ENCODE measurements at places on chromosomes 13 and 19.

DNA sequence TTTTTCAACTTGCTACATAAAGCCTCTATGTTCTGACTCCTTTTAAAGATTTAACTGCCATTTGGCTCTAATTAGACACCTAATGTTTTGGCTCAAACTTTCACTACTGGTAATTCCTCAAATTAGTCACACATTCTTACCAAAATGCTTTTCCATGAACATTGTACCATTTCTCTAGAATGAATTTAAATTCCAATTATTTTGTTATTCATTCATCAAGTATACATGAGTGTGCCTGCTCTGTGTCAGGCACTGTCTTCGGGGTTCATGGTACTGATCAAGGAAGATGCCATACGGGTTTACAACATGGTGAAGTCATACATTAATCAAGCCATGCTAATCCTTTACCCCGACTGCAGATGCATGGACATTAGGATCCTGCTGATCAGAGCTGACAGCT lies 69.1 kb upstream of the POSTN start:
- no peak for DNase-seq

- no peak for DNase-seq
These were observed at the start of gene UBE2L5 for GRCh38 chr13:30422054-30422839. TSS of gene UBE2L5 (plus strand) at chr13:30422493. CDS start at chr13:30427991, 5,498 bp downstream.

- DNase-seq, result no peak
These were observed 309.6 kb upstream of the EDNRB start for GRCh38 chr13:78228211-78228610.

GRCh38 chr13:114081761-114082681 lies 50.4 kb downstream of the RASA3 start:
- DNase-seq, result no peak

DNA sequence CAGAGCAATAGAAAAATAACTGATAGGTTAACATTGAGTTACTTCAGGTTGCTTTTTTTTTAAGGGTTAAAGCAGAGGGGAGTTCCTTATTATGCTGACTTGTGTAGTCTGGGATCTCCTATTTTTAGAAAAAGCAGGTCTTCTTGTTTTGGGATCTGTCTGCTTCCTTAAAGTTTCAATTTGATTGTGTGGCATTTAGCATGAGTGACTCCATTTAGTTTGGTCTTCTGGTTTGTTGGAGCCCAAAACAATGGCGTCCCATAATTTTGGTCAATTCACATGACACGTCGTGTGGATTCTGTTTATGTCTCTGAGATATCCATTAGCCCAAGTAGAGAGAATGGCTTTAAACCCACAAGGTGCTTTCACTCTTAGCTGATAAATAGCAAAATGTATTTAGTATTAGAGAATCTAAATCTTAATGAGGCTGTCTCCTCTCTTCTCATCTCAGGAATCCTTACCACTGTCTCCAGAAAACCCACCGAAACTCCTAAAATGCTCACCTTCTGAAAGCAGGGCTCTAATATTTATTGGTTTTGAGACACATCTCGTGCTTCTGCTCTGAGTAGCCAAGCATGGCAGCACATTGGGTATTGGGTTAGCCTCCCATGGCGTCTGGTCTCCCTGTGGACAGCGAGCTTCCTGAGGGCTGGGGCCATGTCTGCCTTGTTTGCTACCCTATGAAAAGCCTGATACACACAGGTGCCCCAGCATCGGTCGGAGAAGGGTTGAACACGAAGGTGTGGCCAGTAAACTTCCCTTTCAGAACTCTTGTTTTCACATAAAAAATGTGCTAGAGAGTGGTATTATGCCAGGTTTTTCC lies 67.2 kb upstream of the GPR183 start:
- no peak for DNase-seq

DNA sequence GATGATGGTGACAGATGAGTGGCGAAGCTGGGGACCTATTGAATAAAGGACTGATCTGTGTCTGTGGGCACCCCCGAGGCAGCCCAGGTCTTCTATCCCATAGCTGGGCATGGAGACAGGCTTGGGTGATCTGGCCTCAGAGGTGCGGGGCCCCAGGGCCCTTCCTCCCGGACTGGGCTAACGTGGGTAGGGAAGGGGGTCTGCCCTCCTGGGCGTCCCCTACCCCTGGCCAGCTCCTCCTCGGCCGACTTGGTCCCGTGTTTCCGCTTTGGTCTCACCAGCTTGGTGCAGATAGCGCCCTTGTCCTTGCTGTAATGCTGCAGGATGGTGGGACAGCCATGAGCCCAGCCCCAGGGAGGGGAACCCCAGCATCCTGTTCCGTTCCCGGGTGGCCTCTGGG lies 3.3 kb downstream of the MATK start:
- no peak for DNase-seq

DNA sequence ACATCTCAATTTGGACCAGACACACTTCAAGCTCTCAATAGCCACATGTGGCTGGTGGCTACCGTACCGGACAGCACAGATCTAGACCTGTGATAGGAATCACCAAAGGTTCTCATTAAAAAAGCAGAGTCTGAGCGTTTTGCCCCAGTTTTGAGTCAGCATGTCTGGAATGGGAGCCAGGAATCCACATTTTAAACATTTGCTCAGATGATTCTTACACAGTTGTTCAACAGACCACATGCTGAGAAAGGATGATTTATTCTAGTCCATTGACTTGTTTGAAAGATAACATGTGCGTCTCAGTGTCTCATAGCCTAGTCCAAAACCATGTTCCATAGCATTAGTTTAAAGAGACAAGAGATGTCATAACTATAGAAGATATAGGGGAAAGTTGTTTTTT lies 53.4 kb downstream of the FLT3 start:
- DNase-seq, result no peak

DNA sequence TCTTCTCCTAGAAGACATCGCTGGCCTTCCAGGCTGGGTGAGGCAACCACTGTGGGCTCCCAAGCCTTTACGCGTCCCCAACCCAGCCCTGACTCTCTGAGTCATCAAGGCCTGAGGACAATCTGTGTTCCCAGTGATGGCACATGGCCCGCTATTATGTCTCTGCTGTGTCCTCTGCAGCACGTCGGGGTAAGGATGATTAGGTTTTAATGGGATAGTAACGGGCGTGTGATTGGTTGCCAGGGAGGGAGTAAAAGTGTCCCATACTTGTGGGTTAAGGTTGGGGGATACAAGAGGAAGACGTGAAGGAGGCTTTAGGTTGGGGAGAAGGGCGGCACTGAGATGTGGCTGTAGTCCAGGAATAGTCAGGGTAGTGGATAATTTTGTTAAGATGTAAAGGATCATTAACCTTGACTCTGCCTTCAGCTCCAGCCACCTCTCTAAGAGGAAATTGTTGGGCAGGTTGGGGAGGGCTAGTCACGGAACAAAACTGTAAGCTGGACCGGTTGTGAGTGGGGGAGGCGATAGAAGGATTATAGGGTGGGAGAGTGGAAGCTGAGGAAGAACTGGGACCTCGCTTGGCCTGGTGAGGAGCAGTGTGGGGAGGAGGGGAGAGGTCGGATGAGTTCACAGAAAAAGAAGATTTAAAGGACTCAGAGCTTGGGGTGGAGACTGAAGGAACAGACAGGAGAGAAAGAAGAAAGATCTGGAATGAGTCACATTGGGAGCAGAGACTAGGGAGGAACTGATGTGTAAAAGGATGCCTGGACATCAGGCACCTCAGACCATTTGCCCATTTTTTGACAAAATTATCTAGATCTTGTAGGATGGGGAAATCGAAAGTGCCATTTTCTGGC lies 27.9 kb upstream of the IGFL1 start:
- no peak for DNase-seq

- no peak for DNase-seq
These were observed 4.2 kb upstream of the JSRP1 start for GRCh38 chr19:2260341-2260805.

DNA sequence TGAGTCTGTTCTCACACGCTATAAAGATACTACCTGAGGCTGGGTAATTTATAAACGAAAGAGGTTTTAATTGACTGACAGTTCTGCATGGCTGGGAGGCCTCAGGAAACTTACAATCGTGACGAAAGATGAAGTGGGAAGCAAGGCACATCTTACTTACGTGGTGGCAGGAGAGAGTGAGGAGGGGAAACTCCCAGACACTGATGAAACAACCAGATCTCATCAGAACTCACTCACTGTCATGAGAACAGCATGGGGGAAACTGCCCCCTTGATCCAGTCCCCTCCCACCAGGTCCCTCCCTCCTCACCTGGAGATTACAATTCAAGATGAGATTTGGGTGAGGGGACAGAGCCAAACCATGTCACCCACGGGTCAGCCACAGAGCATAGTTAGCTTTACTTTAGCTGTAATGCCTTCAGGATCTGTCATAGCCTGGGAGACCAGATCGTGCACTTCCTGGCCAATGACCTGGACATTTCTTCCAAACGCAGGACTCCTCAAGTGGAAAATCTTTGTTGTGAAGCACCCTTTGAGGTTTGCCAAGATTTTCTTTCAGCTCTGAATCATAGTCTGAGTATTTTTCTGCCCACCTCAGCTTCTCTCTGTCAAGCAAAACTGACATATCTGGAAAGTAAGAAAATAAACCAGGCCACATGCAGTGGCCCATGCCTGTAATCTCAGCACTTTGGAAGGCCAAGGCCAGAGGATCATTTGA lies 25.2 kb upstream of the HIF3A start:
- DNase-seq, result no peak

DNA sequence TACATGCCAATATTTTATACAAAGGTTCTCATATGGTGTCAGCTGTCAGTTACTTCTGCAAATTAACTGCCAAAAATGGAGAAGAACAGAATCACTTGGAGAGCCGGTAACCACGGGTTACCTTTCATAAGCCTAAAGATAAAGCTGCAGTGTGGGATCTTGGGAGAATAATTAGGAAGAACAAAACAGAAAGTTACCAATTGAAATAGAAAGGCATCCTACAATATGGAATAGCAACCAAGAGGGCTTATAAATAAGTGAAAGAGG lies 74.2 kb downstream of the TSHZ3 start:
- no peak for DNase-seq

GRCh38 chr13:107296804-107297203 lies 728.9 kb upstream of the ARGLU1 start:
- no peak for DNase-seq

DNA sequence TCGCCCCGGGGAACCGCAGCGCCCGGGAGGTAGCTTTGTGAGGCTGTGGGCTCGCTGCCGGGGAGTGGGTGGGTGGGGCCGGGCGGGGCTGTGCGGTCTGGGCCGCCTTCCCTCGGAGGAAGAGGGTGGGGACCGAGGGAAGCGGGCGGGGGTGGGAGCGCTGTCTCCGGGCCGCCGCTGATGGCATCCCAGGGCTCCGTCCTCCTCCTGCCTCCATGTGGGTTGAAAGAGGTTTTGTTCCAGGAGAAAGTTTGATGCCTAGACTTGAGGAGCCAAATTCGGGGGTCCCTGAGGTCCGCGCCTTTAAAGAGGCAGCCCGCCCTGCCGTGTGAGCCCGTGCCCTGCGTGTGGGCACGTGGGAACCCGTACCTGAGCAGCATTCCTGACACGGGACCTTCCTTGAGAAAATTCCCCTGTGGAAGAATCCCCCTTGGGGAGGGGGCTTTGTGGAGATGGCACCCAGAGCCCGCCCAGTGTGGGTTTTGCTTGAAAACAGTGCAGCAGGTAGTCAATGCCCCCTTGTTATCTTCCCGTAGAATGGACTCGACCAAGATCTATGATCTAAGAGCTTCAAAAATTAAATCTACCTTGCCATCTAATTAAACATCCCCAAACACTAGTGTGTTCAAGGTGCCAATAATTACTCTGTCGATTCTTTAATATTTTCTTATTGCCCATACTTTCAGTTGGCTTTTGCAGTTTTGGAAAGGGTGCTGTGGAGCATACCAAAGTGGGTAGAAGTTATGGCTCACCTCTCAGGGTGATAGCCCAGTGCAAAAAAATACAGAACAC lies 107.8 kb downstream of the RXFP2 start:
- no peak for DNase-seq

DNA sequence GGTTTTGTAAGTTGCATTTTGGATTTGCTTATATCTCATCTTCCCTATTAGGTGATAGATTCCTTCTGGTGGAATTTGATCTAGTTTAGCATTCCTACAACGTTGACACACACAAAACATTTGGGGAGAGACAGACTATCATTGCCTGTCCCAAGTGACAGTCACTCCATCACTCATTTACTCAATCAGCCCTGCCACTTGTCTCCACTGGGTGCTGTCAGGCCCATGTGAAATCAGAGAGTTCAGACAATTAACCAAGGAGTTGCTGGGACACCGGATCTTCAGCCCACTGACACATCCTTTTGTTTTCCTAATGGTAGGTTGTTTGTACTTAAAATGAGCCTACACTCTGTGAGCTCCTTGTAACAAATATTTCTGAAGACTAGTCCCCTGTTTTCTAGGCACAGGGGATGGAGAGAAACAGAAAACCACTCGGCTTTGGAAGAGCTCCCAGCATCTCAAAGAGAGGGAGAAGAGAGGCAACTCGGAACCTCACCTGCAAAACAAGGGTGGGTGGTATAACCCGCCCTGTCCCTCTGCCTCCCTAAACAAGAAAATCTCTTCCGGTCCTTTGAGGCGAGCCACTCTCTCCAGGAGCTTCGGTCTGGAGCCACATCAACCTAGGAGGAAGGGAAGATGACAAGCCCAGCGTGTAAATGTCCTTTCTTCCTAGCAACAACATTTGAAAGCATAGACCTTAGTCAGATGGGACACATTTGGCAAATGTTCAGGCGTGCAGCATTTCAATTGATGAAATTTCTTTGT lies 440.9 kb upstream of the KLF12 start:
- DNase-seq, result no peak

GRCh38 chr19:53037101-53038097 lies 7.1 kb upstream of the ERVV-2 start:
- DNase-seq, result peak; percentile 18

DNA sequence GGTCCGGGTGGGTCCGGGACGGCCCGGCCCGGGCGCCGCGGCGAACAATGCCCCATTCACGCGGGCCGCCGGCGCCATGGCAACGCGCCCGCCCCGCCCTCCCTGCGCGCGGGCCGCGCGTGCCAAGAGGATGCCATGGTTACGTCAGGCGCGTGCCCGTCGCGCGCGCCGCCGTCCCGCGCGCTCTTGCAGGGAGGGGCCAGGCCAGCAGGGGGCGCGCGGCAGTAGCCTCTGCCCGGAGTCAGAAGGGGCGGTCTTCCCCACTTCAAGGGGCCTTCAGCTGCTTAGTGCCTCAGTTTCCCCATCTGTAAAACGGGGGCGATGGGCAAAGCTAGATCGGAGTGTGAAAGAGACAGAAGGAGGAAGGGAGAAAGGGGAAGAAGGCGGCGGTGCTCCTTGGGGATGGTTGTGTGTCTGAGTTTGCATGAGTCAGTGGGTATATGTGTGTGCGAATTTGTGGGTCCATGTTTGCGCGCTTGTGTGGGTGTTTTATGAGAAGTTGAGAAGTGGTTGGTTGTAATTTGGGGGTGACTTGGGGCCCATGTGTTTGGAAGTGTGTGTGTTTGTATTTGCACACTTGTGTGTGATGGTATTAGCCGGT lies 11.6 kb upstream of the NFIX start:
- DNase-seq, result peak; percentile 37

GRCh38 chr13:28041031-28041461 lies 52.6 kb upstream of the URAD start:
- no peak for DNase-seq

- no peak for DNase-seq
These were observed 11.2 kb upstream of the KLF12 start for GRCh38 chr13:74145249-74145975.

GRCh38 chr19:46762245-46762890 lies 16.1 kb upstream of the STRN4 start:
- no peak for DNase-seq
